Activated effector memory CD4-positive, alpha-beta T cell treated with Interleukin-2 at 50 U/mL for 16 hours (primary cell): ENCODE measurements at places on chromosomes 11 and 22.

- no peak for DNase-seq
Observed at GRCh38 chr11:103749158-103749557, 287.3 kb upstream of the DDI1 start.

GRCh38 chr22:43957871-43958270 is 2.6 kb downstream of the SAMM50 start:
- no peak for DNase-seq

- no peak for DNase-seq
Observed at GRCh38 chr22:31625257-31625640, 36.8 kb downstream of the PISD start.

- no peak for DNase-seq
Observed at GRCh38 chr11:8252946-8253345, 10.7 kb downstream of the LMO1 start.

GRCh38 chr22:41411021-41411851 is 29.5 kb downstream of the TEF start:
- DNase-seq = no peak

GRCh38 chr11:114061048-114061680 is 1.7 kb downstream of the ZBTB16 start:
- DNase-seq = no peak

DNA sequence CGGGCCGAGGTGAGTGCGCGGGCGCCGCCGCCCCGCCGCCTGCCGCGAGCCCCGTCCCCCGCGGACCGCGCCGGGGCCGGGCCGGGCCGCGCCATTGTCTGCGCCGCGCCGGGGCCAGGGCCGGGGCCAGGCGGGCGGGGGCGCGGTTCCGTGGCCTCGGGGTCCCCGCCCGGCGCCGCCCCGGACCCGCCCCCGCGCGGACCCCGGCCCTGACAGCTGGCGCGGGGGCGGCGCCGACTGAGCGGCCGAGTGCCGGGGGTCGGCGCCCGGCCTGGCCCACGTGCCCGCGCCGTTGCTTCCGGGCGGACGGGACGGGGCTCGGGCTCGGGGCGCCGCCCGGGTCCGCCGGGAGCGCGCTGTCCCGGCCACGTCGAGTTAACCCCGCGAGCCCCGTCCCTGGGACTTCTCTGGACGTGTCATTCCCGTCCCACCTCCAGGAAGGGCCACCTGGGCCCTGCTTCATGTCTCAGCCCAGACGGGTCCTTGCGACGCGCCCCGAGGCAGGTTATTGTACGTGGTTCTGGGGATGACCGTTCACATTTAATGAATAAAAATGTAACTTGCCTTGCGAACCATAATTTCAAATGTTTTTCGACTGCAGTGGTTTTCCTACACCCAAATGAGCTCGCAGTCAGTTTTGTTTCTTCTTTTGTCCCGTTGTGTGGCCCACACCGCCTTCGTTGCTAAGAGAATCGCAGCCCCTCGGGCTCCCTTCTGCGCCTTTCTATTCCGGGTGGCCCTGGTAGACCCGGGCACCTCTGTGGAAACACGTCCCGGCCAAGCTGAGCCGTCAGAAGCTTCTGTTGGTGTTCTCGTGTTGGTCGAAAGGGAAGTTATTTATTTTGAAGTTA is 562 bp downstream of the ZBED4 start:
- DNase-seq = no peak

GRCh38 chr11:63502252-63502820 is 3.5 kb upstream of the LGALS12 start:
- no peak for DNase-seq

- DNase-seq = no peak
Observed at GRCh38 chr11:9207229-9207628, 57.9 kb downstream of the DENND5A start.

- DNase-seq = no peak
Observed at GRCh38 chr11:94557992-94558391, 9.2 kb upstream of the PIWIL4 start.

DNA sequence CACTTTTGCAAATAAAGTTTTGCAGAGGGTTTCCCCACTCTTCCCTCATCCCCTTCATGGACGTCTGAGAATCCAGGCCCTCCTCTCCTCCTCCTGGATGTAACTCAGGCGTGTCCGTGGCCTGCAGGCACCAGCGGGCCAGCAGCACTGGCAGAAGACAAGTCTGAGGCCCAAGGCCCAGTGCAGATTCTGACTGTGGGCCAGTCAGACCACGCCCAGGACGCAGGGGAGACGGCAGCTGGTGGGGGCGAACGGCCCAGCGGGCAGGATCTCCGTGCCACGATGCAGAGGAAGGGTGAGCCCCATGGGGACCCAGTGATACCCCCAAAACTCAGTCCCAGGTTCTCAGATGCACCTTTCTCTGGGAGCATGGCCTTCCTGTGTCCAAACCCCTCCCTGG is 14.4 kb downstream of the TUB start:
- DNase-seq = no peak

- no peak for DNase-seq
Observed at GRCh38 chr11:91394073-91394726, 830.4 kb upstream of the FAT3 start.

DNA sequence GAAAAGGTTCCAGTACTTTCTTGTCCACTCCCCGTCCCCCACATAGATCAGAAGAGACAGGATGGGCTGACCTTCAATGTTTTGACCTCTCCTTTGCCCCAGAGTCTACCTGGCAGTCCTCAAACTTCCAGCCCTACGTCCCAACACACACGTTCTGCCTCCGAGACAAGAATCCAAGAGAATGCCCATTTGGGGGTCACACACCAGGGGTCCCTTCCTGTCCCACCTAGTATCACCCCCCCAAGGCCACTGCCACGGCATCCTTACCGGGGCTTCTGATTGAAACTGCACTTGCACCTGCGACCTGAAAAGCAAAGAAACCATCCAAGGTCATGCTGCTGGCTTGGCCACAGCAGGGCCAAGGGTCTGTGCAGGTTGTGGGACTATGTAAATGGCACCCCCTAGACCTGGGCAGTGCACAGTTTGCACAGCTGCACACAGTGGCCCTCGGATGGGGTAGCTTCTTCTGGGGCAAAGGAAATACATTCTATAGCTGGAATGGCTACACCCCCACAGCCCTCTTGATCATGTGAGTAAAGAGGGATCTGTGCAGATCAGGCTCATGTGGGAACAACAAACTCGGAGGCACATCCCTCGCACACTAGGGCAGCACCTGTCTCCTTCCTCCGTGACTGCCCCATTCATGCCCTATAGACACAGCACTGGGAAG is 16.5 kb upstream of the FXYD2 start:
- DNase-seq = no peak

DNA sequence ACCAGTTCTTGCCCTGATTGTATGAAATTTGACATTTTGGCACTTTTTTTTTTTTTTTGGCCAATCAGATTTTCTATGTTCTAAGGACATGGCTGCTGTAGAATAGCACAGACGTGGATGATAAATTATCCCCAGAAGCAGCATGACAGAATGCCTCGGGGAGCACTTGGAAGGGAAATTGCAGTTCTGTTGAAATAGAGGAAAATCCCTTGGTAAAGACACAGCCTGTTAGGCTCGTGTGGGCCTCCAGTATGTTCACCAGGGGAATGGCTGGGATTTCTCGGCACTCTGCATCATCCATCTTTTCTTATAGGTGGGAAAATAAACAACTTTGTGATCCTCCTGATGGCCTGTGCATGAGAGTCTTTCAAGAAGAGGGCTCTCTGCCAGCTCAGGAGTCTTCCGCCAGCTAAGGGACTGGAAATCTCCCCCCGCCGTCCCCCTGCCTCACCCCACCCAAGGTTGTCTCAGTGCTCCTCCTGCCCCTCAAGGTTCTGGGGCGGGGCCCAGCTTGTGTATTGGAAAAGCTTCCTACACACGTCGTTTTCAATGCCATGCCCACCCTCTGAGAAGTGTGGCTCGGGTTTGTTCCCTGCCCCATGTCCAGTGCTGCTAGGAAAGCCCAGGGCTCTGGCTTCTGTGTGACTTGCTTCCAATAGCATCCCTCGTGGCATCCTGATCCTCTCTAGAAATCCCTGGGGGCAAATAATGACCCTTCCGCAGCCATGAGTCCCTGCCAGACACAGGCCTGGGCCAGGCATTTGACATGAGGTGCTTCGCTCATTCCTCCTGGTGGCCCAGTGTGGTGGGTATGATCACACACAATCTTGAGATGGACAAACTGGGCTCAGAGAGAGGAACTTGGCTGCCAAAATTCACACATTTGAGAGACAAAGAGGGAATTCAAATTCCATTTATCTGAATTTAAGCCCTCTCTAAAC is 70.6 kb upstream of the ATXN10 start:
- no peak for DNase-seq

DNA sequence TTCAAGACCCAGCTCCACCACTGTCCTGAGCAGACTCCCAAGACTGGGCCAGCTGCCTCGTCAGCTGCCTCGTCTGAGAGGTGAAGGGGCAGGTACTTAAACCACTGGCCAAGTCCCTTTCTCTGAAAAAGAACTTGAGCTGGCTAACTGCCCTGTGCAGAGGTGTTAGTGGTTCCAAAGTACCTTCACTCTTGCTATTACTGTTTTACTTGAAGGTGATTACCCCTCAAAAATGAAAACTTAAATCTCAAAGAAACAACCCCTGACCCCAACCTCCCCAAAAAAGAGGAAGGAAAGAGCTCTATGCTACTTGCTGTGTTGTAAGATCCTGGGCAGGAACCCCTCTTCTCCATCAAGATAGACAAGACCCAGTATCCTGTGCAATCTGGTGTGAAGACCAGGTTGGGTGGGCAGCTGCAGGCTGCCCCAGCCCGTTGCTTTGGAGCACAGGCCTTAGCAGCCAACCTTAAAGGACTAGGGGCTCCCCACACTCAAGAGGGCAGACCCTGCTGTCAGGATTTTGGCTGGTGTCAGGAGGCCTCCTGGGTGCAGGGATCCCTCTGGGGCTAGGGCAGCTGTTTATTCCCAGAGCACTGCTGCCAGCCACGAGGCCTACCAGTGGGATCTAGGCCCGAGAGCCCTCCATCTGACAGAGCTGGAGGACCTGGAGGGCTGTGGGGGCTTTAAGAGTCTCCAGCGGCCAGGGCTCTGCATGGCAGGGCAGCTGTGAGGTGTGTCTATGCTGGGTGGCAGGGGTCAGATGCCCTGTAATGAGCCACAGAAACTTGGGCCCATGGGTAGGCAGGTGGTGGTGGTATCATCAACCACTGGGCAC is 13.0 kb downstream of the GUCD1 start:
- no peak for DNase-seq

DNA sequence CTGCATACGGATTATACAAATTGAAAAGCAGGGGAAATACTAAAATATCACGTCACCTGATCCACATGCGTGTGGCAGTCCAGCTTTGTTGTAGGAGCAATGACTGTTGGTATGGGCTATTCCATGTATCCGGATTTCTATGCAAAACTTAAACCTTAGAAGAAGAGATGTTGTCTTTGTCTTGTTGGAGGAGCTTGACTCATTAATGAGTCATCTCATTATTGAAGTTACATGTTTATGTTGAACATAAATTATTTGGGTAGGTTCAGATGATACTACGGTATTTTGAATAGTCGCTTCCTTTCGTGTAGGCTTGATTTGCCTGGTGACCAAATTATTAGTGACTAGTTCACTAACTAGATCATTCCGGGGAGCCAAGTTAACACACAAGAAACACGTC is 806 bp upstream of the SAAL1 start:
- no peak for DNase-seq

DNA sequence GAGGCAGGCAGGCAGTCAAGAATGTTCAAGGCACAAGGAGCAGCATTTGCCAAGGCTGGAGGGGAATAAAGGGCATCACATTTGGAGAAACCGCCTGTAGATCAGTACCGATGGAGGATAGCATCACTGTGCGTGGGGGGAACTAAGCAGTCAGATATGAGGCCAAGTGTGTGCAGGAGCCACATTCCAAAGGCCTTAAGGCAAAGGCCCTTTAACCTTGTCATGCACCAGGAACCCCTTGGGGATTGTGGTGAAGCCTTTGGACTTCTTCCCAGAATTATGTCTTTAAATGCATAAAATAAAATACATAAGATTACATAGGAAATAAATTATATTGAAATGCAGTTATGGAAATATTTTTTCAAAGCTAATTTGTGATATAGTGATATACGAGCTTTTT is 532.1 kb downstream of the BUD13 start:
- DNase-seq = no peak

GRCh38 chr11:10492084-10492483 is 37.0 kb downstream of the AMPD3 start:
- DNase-seq = no peak

DNA sequence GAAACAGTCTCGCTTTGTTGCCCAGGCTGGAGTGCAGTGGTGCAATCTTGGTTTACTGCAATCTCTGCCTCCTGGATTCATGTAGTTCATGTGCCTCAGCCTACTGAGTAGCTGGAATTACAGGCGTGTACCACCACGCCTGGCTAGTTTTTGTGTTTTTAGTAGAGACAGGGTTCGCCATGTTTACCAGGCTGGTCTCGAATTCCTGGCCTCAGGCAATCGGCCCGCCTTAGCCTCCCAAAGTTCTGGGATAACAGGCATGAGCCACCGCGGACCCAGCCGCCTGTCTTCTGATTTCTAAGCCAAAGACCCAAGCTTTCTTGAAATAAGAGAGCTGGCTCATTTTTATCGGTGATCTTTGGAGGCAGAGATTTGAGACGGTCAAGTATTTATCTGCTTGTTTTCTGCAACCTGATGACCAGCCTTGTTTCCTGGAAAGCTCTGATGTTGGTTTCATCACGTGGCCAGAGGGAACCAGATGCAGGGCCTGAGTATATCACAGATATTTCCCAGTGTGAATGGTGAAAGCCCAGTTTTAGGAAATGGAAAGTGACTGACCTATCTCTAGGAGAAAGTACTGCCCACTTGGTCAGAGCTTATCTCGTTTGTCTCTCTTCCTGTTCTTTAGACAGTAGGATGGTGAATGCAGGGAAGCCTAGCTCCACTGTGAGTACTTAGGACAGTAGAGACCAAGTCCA is 5.7 kb upstream of the SIDT2 start:
- DNase-seq = no peak

DNA sequence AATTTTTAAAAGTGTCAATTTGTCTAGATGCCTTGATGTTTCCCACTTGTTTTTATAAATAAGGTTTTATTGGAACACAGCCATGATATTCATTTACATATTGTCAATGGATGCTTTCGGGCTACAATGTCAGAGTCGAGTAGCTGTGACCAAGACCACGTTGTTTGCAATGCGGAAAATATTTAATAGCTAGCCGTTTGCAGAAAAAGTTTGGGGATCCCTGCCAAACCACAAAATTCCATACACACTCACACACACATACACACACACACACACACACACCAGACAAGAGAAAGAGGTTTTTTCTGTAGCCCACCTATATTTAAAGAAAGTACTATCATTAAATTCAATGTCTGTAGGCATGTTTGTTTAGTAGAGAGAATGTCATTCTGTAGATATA is 58.3 kb downstream of the TYR start:
- DNase-seq = no peak
